Left hindlimb (tissue), 1 donor: ENCODE measurements at places on chromosomes 6 and 20.

GRCh38 chr6:107717781-107718180, 106.3 kb downstream of the SCML4 start:
- no peak for DNase-seq

GRCh38 chr6:114334237-114334636, 8.6 kb downstream of the HS3ST5 start:
- DNase-seq: no peak

GRCh38 chr6:46419576-46420002, 71.7 kb downstream of the RCAN2 start:
- DNase-seq: peak; percentile 54

GRCh38 chr6:15234068-15234758, 11.7 kb upstream of the JARID2 start:
- DNase-seq: no peak

GRCh38 chr6:81625216-81625615, 127.3 kb downstream of the TENT5A start:
- no peak for DNase-seq

DNA sequence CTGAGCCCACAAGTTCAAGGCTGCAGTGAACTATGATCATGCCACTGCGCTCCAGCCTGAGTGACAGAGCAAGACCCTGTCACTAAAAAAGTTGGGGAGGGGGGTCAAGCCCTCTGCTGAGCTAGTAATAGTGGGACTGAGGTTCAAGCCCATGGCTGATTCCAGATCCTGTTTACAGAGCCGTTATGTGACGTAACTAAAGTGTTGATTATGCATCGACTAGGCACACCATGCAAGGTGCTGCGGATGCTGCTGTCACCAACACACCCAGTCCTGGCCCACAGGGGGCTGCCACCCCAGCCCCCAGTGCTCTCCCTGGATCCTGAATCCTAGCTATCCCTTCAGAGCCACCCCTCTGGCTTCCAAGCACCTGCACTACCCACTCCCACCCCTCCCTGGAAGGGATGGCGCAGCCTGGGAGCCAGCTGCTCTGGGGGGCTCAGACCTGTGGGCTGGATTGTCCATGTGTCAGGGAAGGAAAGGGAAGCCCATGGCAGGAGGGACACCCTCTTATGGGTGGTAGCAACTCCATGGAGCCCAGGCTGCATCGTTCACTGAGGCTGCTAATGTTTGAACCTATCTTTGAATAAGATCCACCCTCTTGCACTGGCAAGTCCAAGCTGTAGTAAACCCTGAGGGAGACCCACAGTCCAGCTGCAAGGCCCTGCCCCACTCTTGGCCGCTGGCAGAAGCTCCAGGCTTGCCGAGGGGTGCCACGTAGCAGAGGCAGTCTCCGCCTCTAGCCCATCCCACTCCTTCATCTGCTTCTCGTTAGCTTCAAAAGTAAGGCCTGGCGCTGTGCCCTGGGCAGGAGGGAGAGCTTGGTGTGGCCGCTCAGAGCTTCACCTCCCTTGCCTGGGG, 95.0 kb downstream of the SNX5 start:
- peak; percentile 97 for DNase-seq

- DNase-seq: no peak
These were observed 24.1 kb upstream of the GTF3C6 start for GRCh38 chr6:110934381-110934898.

DNA sequence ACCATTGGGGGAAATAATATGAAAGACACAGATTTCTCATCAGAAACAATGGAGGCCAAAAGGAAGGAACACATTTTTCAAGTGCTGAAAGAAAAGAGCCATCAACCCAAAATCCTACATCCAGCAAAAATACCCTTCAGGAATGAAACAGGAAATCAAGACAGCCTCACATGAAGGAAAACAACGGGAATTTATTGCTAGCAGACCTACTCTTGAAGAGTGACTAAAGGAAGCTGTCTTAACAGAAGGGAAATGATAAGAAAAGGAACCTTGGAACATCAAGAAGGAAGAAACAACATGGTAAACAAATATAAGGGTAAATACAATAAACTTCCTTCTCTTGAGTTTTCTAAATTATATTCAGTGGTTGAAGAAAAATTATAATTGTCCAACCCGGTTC, 44.2 kb downstream of the RNF24 start:
- DNase-seq: no peak

DNA sequence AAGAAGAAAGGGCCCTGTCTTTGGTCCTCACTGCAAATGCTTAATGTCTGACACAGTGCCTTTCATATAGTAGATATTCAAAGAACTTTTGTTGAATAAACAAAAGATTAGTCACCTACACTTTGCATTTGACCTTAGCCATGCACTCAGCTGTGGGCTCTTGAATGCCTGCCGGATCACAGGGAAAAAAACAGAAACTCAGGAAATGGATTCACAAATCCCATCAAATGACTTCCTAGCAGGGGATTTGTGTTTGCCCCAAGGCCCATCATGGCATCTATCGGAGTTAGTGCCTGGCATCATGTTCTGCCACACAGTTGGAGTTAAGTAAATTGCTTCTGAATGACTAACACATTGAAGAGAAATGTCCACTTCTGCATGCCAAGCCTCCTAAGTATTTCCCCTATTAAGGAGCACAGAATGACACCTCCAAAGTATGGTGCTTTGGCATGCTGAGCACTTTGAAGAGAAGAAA, 72.3 kb upstream of the DST start:
- DNase-seq: no peak

- DNase-seq: no peak
These were observed 4.4 kb downstream of the FIG4 start for GRCh38 chr6:109695468-109695867.

DNA sequence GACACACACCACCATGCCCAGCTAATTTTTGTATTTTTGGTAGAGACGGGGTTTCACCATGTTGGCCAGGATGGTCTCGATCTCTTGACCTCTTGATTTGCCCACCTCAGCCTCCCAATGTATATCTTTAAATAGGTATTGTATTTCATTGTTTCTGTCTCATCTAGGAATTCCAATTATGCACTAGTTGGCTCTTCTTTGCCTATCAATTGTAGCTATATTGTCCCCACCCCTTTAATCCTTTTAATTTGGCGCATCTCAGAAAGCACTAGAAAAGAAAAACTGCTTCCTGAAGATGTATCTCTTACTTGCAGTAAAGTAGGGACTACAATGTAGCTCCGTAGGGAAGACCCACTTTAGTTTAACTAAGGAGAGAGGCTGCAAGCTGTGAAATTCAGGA, 10.5 kb upstream of the MAVS start:
- no peak for DNase-seq

DNA sequence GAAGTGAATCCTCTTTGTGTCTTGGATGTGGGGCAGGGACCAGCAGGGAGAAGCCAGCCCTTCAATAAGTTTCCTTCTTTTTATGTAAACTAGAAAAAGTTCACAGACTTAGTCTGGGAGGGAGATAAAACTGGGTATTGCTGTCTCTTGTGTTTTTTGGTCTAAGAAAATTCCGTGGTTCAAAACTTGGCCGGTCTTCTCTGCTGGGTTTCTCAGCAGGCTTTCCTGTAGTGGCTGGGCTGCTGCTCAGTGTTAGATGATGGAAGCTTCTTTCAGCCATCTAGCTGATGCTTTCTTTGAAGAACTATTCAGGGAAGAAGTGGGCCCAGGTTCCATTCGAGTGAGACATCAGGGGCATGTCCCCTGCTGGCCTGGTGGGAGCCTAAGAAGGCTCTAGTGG, 70.7 kb upstream of the SCP2D1 start:
- DNase-seq: no peak

- DNase-seq: no peak
These were observed 118.1 kb downstream of the UST start for GRCh38 chr6:148864941-148865340.

DNA sequence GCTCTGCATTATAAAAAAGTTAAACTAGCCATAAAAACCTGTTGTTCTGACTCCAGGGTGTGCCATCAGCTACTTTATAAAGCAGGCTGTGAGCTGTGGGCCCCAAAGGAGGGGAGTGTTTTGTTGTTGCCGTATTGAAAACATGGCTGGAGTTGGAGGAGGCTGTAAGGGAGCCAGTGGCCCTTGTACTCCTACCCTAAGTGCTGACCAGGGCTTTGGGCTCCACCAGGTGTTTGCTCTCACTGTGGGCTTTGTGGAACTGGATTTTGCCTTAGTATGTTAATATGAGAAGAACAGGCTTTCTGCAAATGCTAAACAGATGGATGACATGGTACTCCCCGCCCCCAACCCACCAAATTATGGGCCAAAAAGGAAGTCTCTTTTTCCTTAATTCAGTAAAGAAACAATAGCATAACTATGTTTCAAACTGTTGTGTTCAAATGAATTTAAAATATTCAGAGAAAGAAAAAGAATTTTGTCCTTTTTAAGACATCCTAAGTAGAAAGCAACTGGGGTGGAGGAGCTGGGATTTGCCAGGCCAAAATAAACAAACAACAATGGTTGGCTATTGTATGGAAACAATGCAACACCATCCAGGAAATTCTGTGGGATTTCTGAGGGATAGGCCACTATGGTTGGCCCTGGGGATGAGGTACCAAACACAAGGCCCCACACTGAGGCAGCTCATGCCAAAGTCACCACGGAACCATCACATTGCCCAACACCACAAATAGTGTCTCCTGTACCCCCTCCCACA, 63.3 kb downstream of the PLCG1 start:
- DNase-seq: no peak

DNA sequence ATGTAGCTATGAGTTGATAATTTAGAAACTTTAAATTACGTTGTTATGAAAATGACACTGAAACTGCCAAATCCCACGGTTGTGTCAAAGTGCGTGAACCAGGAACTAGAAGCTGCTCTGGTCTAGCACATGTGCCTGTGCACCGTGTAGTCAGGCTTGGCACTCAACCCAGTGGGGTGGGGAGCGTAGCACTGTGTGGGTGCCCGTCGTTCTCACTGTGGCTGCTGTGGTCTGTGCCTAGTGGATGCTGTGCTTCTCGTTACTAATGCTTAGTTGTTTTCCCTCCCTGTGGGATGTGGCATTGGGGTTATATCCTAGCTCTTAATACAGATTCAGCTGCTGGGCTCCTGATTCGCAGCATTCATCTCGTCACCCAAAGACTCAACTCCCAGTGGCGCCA, 46.2 kb upstream of the ADIG start:
- DNase-seq: no peak

GRCh38 chr6:138001750-138002349, 105.4 kb downstream of the PERP start:
- DNase-seq: peak; percentile 60

DNA sequence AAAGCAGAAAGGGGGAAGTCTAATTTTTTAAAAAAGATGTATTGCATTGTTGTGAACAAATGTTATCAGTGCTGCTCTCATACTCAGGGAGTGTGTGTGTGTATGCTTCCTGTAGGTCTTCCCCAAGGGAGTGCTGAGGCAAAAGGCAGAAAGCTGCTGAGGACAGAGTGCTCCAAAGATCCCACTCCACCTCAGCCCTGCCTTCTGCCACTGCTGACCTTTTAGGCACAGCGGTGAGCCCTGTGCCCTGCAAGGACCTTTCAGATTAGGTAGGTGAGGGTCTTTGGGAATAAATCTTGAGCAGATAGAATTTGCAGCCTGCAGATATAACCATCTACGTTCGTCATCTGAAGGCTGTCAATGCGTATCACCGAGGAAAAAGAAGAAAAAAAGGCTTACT, 756.4 kb upstream of the MMS22L start:
- DNase-seq: no peak

- no peak for DNase-seq
These were observed 100.5 kb upstream of the SLC22A23 start for GRCh38 chr6:3557336-3557735.

GRCh38 chr6:53796451-53796780, 1.6 kb downstream of the LRRC1 start:
- DNase-seq: no peak

DNA sequence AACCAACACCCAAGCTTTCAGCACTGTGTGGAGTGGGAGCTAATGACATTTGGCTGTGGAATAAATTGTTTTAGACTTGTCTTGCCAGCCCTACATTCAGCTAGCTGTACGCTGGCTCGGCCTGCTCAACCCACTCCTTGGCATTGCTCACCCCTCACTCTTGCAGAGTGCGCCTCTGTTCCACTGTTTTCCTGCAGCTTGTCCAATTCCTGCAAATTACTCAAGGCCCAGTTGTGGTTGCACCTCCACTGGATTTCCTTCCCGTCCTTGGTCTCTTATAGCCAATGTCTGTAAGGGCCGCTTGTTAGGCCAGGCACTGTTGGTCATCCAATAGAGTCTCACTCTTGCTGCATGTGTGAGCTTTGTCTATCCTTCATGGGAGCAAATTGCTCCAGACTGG, 289.2 kb upstream of the RNF24 start:
- no peak for DNase-seq

DNA sequence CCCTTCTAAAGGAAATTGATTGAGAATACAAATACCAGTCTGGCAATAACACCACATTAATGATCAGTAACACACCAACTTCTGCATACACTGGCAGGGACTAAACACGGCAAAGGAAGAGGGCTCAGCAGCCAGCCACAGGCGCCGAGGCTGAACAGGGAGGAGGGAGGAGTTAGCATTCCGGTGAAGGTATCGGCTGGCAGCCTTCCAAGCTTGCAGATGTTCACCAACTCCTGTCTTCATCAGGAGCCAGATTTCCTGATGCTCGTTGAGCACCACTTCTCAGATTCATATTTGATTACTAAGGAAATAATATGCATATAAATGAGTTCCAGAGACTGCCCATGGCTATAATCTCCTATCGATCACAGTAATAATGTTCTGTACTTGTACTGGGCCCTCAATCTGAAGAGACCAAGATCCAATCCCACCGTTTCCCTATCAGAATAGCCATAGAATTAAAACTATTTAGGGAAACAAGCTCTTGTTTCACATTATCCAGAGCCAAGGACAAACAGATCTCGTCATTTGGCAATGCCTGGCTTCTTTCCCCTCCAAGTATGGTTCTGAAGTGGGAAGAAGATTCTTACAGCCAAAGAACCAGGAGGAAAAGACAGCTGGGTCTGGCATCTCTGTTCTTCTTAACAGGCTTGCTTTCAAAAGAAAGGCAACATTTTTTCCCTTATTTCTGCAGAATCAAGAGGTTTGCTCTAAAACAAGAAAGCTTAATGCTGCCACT, 42.2 kb downstream of the GFOD1 start:
- DNase-seq: no peak

- DNase-seq: no peak
These were observed 176.0 kb downstream of the MRPL14 start for GRCh38 chr6:43951063-43951755.

- no peak for DNase-seq
These were observed 248.0 kb downstream of the CDH26 start for GRCh38 chr20:60206259-60206658.

- DNase-seq: no peak
These were observed 536 bp downstream of the ZFP57 start for GRCh38 chr6:29680416-29680815.

- DNase-seq: no peak
These were observed 358.5 kb upstream of the RUNX2 start for GRCh38 chr6:44969446-44970185.
